NCI-H1436 treated with DMSO at 0.1 percent for 48 hours (cell line): ENCODE measurements at places on chromosomes 1 and 21.

GRCh38 chr1:11893907-11894251 is 32.3 kb downstream of the KIAA2013 start:
- DNase-seq: no peak

GRCh38 chr1:31224068-31224467 is 15.6 kb downstream of the NKAIN1 start:
- DNase-seq: no peak

DNA sequence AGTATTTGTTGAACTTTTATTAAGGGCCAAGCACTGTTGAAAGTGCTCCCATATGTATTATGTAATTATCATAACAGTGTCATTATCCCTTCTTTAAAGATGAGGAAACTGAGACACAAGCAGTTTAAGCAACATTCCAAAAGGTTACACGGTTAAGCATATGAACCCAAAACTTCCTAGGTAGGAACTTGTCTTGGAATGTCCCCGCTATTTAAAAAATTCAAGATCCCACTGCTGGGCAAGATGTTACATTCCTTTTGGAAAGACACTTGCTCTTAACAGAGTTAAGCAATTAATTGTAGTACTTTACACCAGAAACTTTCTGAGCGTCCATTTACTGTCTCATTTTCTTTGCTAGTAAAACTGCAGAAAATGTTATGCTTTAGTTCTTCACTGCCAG is 15.6 kb downstream of the LMO4 start:
- DNase-seq: no peak

- no peak for DNase-seq
Measured at GRCh38 chr1:226763905-226764264, 24.8 kb upstream of the ITPKB start.

GRCh38 chr21:38351176-38351959 is 94.6 kb downstream of the KCNJ15 start:
- no peak for DNase-seq

GRCh38 chr1:197181982-197182381 is 35.5 kb upstream of the ASPM start:
- DNase-seq: no peak

DNA sequence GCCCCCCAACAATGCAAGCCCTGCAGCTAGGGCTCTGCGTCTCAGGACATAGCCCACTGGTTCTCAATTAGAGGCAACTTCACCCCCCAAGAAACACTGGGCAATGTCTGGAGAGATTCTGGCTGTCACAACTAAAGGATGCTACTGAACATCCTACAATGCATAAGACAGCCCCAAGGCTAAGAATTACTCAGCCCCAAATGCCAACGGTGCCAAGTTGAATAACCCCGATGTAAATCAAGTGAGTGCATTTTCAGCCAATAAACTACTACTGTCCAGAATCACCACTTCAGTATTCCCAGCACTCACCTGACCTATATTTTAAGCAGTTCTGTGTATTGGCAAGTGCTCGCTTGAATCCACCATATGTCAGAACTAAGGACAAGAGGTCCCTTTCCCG is 6.9 kb downstream of the RIPK4 start:
- DNase-seq: no peak

DNA sequence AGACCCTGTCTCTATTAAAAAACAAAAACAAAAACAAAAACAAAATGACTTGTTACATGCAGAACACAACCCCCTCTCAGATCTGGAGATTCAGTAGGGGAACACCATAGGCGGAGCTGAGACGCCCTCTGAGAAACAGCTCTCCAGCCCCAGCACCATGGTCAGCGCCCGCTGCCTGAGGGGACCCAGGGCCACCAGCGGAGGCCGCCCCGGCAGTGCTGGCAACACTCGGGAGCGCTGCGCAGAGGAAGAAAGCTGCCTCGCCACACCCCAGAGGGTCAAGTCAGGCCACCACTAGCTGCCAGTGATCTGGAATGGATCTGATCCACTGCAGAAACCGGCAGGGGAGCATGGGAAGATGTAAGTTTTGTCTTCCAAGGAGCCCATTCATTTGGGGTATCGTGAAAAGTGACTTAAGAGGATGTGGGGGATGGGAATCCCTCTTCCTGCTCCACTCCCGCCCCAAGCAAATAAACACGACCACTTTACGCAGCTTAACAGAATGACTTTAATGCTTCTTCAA is 3.1 kb downstream of the ACTA1 start:
- DNase-seq: no peak

DNA sequence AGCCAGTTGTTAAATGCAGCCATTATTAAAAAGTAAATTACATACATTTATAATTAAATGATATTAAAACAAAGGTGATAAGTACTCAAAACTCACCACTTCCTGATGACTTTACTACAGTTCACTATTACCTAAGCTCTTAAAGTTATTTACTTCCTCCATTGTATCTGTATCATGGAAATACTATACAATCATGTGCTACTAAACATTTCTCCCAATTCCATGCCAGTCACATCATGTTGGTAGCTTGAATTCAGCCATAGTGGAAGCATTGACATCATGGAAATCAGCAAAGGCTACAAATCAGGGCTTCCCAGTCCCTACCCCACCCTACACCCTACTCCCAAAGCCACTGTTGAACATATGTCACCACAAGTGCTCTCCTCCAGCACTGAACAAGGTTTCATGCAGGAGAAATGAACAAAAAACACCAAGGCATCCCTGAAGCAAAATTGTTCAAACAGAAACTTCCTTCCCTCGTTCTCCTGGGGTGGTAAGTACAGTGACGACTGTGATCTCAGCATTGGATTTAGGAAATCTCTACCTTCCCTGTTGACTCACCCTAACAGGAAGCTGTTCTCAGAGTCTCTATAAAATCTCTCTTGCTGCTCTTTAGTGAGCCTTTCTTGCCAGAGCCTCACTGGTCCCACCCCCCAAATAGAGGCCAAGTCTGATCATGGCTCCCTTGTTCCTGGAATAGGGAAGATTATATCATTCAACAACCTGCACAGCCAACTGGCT is 12.7 kb downstream of the VSIG8 start:
- DNase-seq: no peak

- DNase-seq: no peak
Measured at GRCh38 chr1:30600706-30601105, 122.7 kb downstream of the MATN1 start.

DNA sequence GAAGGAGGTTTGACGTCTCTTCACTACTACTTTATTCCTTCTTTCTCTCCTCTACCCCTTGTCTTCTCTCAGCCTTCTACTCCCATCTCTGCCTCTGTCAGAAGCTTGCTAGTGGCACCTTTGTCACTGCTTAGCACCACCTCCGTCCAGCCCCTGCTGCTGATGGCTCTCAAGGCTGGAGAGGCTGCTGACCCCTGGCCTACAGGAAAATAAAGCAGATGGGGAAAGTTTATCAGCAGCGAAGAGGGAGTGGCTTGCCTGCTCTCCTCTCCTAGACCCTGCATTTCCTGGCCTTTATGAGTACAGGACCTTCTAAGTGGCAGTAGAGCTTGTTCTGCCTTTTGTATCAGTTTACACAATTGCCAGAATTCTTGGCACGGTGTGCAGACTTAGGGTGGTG is 27.0 kb downstream of the PROX1 start:
- DNase-seq: no peak

DNA sequence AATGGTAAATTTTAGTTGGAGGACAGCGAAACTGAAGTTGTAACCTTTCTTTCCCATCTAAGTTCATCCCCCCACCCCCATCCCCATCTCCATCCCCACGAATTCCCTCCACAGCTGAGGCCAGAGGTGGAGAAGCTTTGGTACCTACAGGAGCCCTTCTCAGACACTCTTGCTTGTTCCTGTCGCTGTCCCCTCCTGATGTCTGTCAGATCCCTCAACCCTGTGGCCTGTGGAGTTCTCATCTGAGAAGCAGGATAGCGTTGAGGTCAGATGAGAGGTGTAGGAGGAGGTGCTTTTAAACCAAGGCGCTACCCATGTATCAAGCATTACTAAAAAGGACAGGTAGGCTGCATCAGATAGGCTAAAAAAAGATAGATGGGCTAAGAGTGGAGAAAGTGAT is 769 bp downstream of the NTPCR start:
- DNase-seq: no peak

DNA sequence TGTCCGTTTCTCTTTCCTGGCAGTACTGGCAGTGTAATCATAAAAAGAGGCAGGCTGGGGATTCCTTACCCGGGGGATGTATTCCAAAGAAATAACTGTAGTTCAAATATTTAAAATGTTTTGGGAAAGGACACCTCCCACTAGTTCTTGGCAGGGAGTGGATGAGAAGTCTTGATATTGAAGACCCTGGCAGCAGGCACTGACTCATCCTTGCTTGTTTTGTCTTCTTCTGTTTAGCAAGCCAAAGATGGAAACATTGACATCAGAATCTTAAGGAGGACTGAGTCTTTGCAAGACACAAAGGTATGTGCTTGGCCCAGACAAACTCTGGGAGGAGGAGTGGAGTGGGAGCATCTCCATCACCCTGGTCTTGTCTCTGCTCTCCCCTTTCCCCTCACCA is 639 bp downstream of the IL20 start:
- no peak for DNase-seq

- DNase-seq: no peak
Measured at GRCh38 chr1:2095981-2096736, 45.9 kb downstream of the PRKCZ start.

GRCh38 chr1:18637511-18637960 is 6.9 kb downstream of the PAX7 start:
- no peak for DNase-seq

DNA sequence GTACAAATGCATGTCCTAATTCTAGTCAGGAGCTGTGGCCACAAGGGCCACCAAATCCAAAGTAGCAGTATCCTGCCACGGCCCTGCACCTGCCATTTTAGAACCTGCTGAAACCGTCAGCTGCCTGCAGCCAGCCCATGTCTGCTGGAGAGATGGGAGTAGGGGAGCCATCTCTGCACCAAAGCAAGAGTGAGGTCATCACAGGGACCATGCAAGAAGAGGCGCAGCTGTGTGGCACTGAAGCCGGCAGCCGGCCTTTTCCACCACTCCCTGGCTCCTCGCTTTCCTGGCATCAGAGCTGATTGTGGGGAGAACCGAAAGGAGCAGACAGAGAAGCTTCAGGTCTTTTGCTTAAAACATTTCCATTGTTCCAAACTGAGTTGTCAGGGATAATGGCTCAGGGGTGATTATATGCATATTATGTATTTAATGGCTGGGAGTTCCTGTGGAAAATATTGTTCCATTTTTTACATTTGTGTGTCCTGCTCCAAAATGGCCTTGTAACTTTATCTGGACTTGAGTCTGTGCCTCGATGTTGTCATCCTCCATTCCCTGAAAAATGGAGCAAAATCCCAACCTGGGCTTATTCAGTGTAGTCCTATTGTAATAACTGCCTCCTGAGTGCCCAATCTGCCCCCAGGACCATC is 18.7 kb upstream of the NBL1 start:
- no peak for DNase-seq

GRCh38 chr1:92882819-92883218 is 51.0 kb downstream of the RPL5 start:
- no peak for DNase-seq

DNA sequence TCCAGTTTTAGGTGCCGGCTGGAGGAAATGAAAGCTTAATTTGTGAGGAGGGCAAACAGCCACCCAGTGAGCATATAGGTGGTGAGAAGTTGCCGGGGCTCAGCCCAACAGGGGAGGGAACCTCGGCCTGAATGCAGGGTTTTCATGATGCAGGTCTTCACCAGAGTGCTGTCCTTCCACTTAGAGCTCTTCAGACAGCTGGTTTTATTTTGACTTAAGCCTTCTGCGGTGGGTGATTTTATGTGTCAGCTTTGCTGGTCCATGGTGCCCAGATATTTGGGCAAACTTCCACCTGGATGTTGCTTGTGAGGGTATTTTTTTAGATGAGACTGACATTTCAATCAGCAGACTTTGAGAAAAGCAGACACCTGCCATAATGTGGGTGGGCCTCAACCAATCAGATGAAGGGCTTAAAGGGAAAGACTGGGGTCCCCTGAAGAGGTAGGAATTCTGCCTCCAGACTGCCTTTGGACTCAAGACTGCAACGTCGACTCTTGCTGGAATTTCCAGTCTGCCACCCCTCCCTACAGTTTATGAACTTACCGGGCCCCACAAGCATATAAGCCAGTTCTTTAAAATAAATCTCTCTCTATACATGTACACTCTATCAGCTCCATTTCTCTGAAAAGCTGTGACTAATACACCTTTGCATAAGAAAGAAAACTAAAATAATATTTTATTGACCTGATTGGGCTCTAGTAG is 72.8 kb downstream of the RHOU start:
- no peak for DNase-seq

- DNase-seq: no peak
Measured at GRCh38 chr1:214396330-214396729, 115.4 kb downstream of the SMYD2 start.

DNA sequence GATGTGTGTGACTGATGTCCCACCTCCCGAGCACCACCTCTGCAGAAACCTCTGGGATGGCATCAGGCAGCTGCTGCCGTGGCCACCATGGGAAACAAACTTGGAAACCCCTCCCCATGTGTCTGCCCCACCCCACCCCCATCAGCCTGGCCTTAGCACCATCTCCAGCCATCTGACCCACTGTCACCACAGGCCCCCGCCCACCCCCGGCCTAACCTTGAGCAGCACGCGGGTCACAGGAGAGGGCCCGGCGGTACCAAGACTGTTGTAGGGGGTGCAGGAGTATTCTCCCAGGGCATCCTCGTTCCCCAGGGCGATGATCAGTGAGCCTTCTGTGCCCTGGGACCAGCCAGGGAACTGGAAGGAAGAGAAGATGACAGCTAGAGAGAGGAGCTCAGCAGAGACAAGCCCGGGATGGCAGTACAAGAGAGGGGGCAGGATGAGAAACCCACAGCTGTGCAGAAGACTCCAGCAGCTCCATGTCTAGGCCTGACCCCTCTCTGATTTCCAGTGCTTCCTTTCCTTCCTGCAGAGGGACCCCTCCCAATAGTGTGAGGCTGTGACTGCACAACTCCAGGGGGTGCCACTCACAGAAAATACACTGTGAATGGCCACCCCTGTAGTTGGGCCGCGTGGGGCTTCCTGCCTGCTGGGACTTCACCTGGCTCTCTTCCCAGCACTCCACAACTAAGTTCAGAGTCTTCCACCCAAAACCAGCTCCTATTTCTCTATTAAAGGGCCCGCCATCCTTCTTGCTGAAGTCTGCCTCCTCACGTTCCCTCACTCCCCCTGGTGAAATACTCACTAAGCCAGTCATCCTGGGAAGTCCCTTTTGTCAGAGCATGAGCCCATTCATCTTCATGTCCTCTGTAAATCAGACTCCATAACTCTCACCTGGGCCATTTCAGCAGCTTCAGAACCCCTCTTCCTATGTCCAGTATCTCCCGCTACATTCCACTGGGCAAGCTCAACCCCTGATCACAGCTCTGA is 7.3 kb upstream of the TAGLN2 start:
- DNase-seq: no peak

DNA sequence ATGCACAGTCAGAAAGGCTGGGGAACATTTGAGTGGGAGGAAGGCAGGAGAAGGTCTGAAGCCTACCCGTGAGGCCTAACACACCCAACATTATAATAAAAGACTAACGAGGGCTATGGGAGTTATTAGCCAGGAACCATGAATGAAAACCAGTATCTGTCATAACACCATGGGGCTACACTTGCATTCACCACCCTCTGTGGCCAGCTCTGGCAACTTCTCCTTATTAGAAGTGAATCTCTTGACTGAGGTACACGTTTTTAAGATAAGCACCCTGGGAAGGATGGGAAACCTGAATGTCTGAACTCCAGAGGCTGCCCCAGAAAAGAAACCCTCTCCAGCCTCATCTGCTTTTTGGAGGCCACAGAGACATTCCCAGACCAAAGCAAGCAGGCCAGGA is 204.3 kb upstream of the RAB4A start:
- DNase-seq: no peak
